ENCODE measurements at places on chromosomes 16 and 17.

DNA sequence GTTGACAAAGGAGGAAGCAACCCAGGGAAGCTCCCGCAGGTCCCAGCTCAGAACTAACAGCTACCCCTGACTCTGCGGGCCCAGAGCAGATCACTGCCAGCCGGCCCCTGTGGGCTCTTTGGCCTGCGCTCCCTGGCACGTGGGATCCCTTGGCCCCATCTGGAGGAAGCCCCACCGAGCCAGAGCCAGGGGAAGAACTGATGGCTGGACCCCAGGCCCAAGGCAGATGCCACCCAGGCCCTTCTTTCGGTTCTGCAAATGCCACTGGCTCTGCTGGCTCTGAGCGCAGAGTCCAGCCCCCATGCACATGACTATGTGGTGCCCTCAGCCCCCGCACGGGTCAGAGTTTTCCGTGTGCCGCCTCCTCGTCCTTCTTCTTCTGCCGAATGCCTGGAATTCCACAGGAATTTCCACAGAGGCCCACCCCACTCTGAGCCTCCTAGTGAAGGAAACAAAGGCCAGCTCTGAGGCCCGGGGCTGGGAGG lies 35.8 kb upstream of the SNN start:
- no peak for DNase-seq

DNA sequence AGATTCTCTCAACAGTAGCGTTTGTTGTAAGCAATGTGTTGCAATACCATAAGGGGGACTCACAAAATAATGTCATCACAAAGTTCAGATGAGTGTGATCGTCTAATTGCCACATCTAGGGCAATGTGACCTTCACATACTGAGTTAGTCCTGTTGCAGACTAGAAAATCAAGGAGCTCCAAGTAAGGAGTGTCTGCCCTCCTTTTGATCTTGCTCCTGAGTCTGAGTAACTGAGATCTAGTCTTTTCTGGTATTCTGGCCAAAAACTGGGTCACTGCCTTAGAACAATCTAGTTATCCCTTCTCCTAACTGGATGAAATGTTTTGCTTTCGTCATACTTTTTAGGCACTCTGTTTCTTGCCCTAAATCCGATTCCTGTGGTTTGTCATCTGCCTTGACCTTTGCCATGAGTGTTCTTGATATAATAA lies 712.1 kb downstream of the CDH11 start:
- DNase-seq = no peak

- no peak for DNase-seq
Measured at GRCh38 chr17:50330151-50330775, 15.7 kb upstream of the XYLT2 start.

GRCh38 chr16:75456971-75457370 lies 7.5 kb downstream of the TMEM170A start:
- no peak for DNase-seq

DNA sequence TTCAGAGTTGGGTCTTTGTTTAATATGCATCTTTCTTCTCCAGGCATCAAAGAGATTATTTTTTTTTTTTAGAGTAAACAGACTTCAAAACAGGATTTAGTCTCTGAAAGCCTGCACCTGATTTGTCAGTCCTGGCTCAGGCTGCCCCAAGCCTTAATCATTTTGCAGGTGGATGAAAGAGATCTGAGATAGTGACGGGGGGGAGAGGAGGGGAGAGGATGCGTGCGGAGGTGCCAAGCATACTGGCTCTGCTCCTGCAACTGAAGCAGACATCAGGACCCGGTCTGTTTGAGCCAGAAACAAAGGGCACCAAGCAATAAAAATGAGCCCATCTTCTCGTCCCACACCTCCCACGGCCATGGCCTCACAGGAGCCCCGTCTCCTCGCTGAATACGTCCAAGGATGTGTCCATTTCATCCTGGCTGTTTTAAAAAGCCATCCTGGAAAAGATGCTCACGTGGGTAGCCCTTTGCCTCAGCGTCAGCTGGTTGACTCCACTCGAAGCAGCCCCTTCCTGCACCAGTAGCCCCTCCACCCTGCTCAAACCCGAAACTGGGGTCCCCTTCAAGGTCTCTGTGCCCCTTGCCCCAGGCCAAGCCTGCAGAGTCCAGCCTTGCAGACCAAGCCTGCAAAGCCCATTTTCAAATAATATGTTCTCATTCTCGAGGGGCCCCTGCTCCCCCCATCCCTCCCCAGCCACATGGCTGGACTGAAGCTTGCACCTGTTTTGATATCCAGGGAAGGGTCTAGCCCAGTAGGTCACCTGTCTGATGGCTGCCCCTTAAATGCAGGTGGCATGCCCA lies 84.8 kb upstream of the TNRC6C start:
- DNase-seq = no peak

DNA sequence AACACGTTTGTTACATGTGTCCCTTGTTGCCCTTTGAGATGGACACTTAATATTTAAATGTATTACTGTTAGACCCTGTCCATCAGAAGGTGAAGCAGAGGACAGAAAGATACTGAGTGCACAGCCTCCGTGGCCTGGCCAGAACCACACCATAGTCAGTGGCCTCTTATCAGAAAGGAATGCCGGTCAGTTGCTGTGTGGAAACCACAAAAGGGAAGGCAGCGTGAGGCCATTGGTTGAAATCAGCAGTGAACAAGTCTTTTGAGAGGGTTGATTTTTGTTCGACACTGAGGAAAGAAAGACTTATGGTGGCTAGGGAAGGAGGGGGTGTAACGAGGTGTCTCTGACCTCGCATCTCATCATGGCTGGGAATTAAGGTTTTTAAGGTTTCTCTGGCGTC lies 85.4 kb upstream of the CLEC18A start:
- DNase-seq = no peak

DNA sequence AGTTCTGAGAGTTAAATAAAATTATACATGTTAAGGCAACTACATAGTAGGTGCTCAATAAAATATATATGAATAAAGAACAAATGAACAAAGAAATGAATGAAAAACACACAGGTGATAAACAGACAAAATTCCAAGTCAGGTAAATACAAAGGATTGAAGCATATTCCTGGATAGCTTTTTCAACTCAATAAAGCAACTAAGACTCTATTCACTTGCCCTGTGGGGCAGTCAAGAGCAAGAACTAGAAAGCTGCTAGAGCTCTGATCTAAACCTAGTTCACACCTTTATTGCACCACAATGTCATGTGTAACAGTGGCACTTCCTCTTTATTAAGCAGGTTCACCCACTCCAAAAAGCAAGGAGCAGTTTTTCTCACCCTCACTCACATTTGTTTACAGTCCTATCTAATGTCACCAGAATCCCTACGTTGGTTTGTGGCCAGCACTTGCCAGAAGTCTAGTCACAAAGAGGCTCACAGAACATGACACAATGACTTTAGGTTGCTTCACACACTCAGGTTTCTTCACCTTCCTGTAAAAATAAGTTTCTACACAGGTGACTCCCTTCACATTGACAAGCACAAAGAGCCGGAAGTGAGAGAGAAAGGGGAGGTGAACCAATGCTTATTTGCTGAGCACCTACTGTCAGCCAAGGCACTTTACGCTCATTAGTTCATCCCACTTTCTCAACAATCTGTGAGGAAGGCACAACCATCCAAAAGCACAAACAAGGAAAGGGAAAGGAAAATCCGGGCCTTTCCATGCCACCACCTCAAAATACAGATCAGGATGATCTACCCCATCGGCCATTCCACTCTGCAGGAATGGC lies 70.8 kb downstream of the XPO6 start:
- peak; percentile 84 for DNase-seq
